ENCODE measurements at places on chromosomes 5 and 9.

- no peak for DNase-seq
These were observed 362.9 kb downstream of the ARRDC3 start for GRCh38 chr5:91020065-91020800.

- DNase-seq, result no peak
These were observed 96.0 kb downstream of the HINT1 start for GRCh38 chr5:131068893-131069643.

DNA sequence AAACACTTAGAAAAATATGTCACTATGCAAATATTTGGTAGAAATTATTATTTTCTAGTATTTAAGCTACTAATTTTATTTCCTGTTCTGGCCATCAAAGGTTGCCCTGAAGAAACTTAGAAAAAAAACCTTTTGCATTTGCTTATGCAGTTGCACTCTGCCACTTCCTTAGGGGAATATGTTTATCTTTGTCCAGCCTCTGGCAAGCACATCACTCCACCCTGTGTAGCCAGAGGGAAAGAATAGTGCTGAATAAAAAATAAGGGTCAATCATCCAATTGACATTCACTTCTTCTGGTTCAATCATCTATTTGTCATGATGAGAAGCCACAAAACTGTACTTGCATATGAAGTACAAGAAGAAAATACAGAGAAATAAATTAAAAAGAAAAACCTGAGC is 72.8 kb downstream of the CETN3 start:
- DNase-seq, result no peak

GRCh38 chr5:79202076-79202475 is 33.9 kb upstream of the JMY start:
- DNase-seq, result no peak

DNA sequence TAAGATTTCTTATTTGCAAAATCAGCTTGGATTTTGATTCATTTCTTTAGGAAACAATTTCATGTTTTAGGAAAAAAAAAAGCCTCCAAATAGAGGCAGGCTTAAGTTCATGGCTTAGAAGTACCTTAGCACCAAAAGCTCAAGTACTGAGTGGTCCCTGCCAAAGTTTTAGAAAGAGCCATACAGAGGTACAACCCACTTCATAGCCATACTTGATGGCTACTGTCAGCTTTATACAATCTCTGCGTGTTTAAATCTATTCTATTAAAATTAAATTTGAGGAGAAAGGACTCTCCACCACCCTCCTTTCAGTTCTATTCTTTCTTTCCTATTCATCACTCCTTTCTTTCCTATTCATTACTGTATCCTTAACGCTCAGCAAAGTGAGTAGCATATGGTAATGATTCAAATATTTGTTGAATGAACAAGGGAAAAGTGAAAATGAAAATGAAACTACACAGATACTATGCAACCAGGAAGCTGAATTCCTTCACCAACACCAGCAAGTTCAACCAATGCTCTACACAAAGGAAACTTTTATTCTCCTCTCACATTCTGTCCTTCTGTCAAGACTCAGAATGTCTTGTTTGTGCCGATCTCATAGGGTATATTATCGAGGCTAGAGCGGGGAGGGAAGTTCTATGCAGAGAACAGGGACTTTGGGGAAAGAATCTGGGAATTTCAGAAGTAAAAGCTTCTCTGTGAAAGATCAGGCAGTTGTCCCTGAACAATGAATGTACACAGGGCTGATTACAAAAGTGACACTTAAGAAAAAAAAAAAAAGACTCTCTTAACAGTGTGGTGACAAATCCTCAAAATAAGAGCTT is 138.6 kb upstream of the SPEF2 start:
- DNase-seq, result no peak

GRCh38 chr5:148499452-148499851 is 115.7 kb downstream of the FBXO38 start:
- no peak for DNase-seq

GRCh38 chr9:135906291-135907005 is 898 bp downstream of the CAMSAP1 start:
- no peak for DNase-seq

- peak; percentile 30 for DNase-seq
These were observed 146.8 kb downstream of the BARX1 start for GRCh38 chr9:93808115-93809029.

DNA sequence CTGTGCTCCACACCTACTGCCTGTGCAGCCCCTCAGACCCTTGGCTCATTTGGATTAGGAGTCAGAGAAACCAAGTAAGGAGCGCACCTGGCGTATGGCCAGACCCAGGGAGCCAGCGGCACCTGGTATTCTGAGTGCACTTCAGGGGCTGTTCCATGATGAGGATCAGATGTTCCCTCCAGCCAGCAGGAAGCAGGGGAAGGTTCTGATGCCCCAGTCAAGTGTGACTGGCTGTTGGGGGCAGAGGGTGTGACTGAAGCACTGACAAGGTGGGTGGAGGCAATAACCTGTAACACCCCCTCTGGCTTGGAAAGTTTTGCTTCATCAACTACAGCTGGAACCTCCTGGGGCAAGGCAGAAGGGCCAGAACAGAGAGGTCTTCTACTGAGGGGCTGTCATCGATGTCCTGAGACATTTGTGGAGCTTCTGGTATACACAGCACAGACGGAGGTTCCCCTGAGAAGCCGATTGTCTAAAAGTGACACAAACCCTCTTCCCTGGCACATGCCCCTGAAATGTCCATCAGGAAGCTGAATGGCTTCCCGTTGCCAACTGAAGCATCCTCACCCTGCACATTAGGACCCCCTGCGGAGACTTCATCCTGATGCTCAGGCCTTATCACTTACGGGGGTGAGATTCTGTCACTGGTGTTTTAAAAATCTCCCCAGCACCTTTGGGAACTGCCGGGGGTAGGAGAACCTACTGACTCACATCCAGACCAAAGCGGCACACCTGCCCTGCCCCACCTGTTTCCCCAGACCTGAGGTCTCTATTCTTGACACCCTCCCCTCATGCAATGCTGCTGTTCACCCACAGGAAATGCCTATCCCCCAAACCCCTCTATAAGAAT is 21.1 kb downstream of the TRAF1 start:
- no peak for DNase-seq

- DNase-seq, result no peak
These were observed 170.0 kb downstream of the PAPPA start for GRCh38 chr9:116323571-116323970.

GRCh38 chr9:15018096-15018637 is 107.9 kb upstream of the FREM1 start:
- DNase-seq, result no peak

- no peak for DNase-seq
These were observed 201.7 kb upstream of the TARS1 start for GRCh38 chr5:33238826-33239695.

DNA sequence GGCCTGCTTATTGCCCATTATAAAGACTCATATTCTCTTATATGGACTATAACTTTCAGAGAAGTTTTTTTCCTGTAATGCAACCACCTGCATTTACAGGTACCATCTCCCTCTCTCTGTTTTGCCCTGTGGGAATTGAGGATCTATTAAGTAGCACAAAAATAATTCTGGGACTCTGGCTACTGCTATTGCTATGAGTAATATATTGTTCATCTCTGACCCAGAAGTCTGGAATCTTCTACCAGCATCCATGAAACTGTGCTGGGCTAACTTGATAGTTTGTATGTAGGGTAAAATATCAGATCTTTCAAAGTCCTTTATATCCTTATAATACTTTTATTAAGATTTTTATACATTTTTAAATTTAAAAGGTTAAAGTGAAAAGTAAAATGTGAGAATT is 607.2 kb downstream of the EFNA5 start:
- DNase-seq, result no peak

DNA sequence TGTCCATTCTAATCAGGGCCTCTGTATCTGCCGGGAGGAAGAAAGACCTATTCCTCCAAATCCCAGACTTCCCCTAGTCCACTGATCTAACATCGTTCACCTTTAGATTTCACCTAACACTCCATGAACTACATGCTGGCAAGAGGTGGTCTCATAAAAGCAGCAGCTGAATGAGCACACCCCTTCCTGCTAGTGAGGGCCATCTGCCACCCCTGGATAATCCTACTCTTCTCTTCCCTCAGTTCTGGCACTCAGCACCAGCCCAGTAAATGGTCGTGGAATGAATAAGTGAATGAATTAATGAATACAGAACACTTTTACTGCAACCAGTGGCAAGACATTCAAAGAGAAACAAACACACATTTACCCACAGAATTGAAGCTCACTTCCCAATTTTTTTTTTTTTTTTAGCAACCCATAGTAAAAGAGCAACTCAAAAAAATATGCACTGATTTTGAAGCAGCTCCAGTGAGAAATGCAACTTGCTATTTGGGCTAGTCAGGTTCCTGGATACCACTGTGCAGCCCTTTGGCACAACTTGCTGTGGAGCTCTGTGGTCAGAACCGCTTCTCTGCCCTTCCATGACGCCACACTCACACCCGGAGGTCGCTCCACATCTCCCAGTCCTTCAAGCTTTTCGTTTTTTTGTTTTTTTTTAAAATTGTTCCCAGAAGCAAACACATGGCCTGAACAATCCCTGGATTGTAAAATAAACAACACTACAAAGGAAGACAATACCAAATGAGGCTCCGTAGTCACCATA is 6.2 kb downstream of the RNF183 start:
- no peak for DNase-seq

DNA sequence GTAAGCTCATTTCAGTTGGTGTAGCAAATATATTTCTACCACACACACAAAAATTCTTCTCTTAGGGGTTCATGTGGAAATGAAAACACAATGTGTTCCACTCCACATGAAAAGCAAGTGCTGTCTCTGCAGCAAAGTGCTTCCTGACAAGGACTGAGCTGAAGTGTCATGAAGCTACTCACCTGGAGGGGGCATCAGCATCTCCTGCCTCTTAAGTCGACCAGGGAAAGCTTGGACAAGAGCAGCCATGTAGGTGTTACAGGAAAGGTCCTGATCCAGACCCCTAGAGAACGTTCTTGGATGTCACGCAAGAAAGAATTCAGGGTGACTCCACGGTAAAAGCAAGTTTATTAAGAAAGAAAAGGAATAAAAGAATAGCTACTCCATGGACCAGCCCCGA is 62.8 kb downstream of the SV2C start:
- peak; percentile 11 for DNase-seq

DNA sequence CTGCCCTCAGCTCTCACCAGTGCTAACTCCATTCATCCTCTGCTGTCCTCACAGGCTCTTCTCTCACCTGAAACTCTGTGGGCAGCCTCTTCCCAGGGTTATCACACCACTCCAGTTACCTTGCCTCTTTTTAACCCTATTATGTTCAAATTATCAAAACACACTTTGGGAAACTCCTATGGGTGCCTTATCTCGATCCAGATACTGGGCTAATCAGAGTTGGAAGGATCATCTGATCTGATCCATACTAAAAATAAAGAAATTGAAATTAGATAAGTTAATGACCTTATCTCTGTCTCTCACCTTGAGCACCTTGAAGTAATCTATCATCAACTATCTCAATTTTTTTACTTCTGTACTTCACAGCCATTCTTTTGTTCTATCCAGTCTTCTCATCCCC is 300.5 kb upstream of the ISL1 start:
- DNase-seq, result no peak

- DNase-seq, result no peak
These were observed 27.9 kb downstream of the TRIO start for GRCh38 chr5:14171046-14171445.

DNA sequence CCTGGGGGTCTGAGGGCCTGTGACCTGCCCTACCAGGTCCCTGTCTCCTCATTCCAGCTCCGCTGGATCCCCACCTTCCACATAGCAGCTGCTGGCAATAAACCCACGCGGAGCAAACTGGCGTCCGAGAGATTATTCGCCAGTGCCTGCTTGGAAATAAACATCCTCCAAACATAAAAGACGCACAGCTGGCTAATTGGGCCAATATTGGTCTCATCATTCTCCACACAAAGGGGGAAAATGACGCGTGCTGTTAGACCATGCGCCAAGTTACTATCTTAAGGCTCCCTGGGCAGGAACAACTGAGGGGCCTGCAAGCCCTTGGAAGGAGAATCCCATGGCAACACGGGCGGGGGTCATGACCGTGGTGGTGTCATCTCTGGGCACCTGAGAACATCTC is 73.3 kb upstream of the SARDH start:
- no peak for DNase-seq

DNA sequence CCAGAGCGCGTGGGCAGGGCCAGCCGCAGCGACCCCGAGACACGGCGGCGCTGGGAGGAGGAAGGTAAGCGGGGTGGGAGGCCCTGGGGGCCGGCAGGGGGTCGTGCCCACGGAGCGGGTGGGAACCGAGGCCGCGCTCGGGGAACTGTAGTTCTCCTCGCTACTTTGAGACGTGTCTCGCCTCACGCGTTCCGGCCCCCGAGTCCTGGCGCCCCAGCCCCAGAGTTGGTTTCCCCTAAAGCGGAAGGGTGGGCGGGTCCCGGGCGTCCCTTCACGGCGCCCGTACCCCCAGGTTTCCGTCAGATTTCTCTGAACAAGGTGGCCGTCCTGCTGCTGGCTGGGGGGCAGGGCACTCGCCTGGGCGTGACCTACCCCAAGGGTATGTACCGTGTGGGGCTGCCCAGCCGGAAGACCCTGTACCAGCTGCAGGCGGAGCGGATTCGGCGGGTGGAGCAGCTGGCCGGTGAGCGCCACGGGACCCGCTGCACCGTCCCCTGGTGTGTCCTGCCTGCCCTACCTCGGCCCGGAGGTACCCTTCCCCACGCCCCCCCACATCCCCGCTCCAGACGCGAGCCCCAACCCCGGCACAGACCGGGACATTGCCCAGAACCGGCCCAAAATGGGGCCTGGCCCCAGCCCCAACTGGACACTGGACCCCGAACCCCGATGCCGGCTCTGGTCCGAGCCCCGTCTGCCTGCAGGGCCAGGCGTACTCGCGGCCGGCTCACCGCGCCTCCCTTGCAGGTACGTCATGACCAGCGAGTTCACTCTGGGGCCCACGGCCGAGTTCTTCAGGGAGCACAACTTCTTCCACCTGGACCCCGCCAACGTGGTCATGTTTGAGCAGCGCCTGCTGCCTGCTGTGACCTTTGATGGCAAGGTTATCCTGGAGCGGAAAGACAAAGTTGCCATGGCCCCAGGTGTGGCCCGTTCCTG is 709 bp downstream of the UAP1L1 start:
- peak; percentile 74 for DNase-seq

GRCh38 chr9:125532812-125533594 is 174.0 kb downstream of the MAPKAP1 start:
- no peak for DNase-seq

DNA sequence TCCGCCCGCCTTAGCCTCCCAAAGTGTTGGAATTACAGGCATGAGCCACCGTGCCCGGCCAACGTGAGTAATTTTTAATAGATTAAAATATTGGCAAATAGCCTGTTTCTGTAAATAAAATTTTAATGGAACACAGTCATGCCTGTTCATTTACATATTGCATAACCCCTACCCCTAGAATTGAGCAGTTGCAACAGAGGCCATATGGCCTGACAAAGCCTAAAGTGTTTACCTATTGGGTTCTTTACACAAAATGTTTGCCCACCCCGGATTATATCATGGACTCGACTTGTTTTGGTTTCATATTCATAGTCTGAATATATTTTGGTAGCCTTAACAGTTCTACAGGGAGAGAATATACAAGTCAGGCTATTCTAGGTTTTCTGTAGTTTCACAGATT is 5.3 kb downstream of the NSA2 start:
- no peak for DNase-seq
